ENCODE measurements at places on chromosomes 3 and 15. TPM values are rescaled to one million over a fixed set of nuclear protein-coding genes. Genes with fewer than 3 reads are reported as not detected.

Gene HYKK
- 5.6 TPM for total RNA-seq

Gene CADPS
- total RNA-seq, result 3.3 TPM

Gene RASL12
- 14.0 TPM for total RNA-seq

Gene ANKUB1
- total RNA-seq, result not detected

Gene ARGFX
- not detected for total RNA-seq

Gene C15orf39
- total RNA-seq, result 62.2 TPM

- H3K36me3 ChIP-seq, result no peaks in the 10 kb centered on the region
- no peak overlapping the region for H3K27ac ChIP-seq
- H3K4me3 ChIP-seq, result no peak overlapping the region
- DNase-seq, result no peak
Measured at GRCh38 chr3:111608383-111608782, 13.2 kb upstream of the ZBED2 start.

GRCh38 chr3:159619341-159619885 is 369.2 kb upstream of the IL12A start:
- H3K27ac ChIP-seq, result no peak overlapping the region
- no peak overlapping the region for H3K4me3 ChIP-seq
- H3K4me1 ChIP-seq, result peaks cover 19% of the 10 kb centered on the region
- H3K36me3 ChIP-seq, result no peaks in the 10 kb centered on the region
- DNase-seq, result no peak
- H3K27me3 ChIP-seq, result no peaks in the 10 kb centered on the region

DNA sequence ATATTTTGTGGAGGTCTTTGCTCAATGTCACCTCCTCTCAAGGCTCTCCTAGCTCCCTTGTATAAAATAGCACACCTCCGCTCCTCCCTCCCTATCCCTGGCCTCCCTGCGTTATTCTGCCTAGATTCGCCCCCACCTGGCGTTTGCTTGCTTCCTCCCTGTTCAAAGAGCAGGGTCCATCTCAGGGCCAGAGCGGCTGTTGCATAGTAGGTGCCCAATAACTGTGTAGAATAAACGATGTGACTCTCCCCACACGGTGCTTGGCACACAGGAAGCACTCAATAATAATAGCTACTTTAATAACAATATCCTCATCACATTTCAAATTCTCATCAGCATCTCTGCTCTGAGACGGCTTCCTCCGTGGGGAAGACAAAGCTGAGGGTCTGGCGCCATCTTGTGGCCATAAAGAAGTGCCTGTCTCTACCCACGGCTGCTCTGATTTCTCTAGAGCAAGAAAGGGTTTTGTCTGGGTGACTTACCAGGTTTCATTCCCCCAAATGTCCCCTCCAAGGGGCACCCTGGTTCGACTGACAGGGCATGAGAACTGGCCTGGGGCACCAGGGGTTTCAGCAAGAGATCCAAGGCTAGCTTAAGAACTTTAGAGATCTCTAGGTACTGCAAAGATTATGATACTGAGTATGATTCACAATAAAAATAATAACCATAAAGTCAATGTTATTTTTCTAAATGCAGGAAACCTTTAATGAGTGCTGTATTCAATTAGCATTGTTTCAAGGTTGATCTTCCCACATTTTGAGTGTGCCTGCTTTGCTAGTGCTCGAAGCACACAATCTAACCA is 16.1 kb downstream of the CD276 start:
- H3K4me1 ChIP-seq, result peaks cover 16% of the 10 kb centered on the region
- H3K36me3 ChIP-seq, result peaks cover 13% of the 10 kb centered on the region
- no peaks in the 10 kb centered on the region for H3K27me3 ChIP-seq
- peak; percentile 48 for DNase-seq

DNA sequence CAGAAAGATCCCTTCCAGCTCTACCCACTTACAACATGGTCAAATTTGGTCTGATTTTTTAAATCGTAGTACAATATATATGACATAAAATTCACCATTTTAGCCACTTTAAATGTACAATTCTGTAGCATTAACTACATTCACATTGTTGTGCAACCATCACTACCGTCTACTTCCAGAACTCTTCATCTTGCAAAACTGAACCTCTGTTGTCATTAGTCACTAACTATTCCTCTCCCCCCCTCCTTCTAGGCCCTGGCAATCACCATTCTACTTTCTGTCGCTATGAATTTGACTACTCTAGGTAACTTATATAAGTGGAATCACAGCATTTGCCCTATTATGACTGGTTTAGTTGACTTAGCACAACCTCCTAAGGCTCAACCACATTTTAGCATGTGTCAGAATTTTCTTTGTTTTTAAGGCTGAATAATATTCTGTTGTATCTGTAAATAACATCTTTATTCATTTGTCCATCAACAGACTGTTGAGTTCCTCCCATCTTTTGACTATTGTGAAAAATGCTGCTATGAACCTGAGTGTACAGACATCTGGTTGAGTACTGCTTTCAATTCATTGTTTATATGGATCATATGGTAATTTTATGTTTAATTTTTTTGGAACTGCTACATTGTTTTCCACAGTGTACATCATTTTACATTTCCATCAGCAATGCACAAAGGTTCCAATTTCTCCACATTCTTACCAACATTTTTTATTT is 35.5 kb upstream of the CCR2 start:
- H3K27ac ChIP-seq, result no peak overlapping the region
- H3K4me1 ChIP-seq, result no peaks in the 10 kb centered on the region
- no peak for DNase-seq
- no peaks in the 10 kb centered on the region for H3K36me3 ChIP-seq
- no peak overlapping the region for H3K4me3 ChIP-seq

DNA sequence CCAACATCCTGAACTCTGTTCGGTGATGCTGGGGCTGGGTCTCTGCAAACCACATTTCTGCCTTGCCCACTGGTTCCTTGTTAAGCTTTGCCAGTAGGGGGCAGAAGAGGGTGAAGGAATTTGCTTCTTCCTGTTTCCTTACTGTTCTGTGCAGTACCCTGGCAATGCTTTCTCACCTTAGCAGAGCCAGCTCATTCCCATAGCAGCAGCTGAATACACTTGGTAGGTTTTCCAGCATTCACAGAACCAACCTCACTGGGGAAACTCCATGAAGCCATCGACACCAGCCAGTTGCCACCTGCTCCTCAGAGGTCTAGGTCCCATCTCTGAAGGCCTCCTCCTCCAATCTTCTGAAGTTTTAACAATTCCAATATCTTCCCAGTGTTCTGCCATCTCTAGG is 308.4 kb downstream of the PDCD6IP start:
- no peaks in the 10 kb centered on the region for H3K4me1 ChIP-seq
- H3K27me3 ChIP-seq, result peaks cover 17% of the 10 kb centered on the region
- H3K36me3 ChIP-seq, result no peaks in the 10 kb centered on the region
- H3K4me3 ChIP-seq, result no peak overlapping the region
- DNase-seq, result peak; percentile 42

GRCh38 chr3:178673529-178673928 is 137.3 kb downstream of the KCNMB2 start:
- DNase-seq, result no peak
- peaks cover 51% of the 10 kb centered on the region for H3K4me1 ChIP-seq
- no peak overlapping the region for H3K4me3 ChIP-seq
- H3K27ac ChIP-seq, result no peak overlapping the region
- no peaks in the 10 kb centered on the region for H3K36me3 ChIP-seq

- peaks cover 12% of the 10 kb centered on the region for H3K4me1 ChIP-seq
- no peak for DNase-seq
- H3K36me3 ChIP-seq, result peaks cover under 1% of the 10 kb centered on the region
- H3K27ac ChIP-seq, result no peak overlapping the region
Measured at GRCh38 chr3:154135511-154136173, 14.5 kb downstream of the ARHGEF26 start.

DNA sequence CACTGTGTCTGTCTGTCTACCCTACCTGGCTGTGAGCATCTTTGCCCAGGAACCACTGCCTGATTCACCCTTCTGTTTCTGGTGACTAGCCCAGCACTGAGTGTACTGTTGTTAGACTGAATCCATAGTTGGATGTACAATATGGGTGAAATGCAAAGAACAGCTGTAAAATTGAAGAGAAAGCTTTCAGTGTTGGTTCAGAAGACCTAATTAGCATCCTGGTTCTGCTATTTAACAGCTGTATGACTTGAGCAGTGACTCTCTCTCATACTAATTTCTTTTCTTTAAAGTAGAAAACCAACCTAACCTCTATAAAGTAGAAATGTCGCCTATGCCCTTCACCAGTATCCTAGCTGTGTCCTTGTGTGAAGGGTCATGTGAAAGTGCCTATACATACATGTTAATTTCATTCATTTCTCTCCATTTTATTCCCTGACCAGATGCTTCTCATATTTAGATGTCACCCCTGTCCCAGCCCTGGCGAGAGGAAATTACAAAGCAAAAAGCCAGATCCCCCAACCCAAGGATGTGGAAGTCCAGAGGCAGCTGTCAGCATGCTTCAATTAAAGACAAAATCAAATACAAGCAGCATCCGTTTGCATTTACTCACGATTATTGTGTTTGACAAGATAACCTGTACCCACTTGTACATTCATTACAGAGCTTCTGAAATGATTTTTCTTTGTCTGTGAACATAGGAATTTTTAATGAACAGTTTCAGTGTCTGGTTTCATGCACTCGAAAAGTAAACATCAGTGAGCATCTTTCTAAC is 305.7 kb upstream of the ICE2 start:
- H3K27me3 ChIP-seq, result peaks cover 54% of the 10 kb centered on the region
- no peak overlapping the region for H3K4me3 ChIP-seq
- H3K27ac ChIP-seq, result no peak overlapping the region
- H3K36me3 ChIP-seq, result no peaks in the 10 kb centered on the region
- DNase-seq, result no peak

GRCh38 chr3:126422121-126422520 is 27.4 kb downstream of the CFAP100 start:
- peaks cover 13% of the 10 kb centered on the region for H3K36me3 ChIP-seq

All from mesothelial cell of epicardium (in vitro differentiated cells).